Activated naive CD4-positive, alpha-beta T cell treated with anti-CD3 and anti-CD28 coated beads, Interleukin-2, amount 50 U/mL, for 72 hours (primary cell): ENCODE measurements at places on chromosomes 16 and 17.

GRCh38 chr16:28876973-28877654 is 1.2 kb upstream of the ATP2A1 start:
- no peak for DNase-seq

DNA sequence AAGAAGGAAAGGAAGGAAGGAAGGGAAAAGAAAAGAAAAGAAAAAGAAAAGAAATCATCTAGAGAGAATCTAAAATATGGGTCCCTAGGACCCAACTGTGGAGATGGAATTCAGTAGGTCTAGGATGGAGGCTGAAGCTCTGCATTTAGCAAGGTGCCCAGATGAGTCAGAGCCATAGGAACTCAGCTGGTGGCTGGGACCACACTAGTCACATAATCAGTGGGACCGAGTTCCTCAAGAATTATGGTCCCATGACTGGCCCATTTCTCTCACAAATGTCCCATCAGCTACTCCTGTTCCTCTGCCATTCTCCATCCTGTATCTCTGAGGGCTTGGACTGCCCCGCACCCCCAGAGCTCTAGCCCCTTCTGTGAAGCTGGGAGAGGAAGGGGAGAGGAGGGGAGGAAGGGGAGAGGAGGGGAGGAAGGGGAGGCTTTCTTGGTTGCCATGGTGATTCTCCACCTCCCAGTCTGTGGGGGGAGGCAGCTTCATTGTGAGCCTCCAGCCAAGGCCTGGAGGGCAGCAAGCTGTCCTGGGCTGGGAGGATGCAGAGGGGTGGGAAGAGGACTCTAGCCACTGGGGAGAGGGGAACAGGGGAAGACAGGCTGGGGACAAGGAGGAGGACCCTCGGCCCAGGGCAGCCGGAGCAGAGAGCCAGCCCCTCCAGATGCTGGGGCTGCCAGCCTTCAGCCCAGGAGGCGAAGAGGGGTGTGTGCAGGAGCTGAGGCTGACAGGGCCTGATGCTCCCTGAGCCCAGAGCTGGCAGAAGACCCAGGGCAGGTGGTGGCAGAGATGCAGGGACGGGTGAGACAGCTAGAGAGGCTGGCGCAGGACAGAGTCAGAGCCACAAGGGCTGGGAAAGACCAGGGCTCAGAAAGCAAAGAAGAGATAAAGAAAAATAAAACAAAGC is 37.8 kb upstream of the LHX1 start:
- DNase-seq = no peak

- no peak for DNase-seq
Observed at GRCh38 chr16:729768-730665, 3.1 kb downstream of the HAGHL start.

DNA sequence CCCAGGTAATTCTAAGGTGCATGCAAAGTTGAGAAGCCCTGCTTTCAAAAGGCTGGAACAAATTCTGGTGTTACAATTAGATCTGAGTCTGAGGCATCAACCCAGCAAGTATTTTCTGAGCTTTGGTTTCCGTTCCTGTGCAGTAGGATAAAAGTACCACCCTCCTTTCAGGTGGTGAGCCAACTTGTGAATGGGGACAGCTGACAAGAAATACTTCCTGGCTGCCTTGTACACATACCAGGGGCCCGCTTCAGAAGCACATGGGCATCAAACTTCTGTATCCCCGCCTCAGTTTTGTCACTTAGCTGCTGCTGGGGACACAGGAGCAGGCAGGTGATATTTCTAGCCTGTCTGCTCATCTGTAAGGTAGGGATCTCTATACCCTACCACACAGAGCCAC is 252.2 kb downstream of the CPPED1 start:
- no peak for DNase-seq

- no peak for DNase-seq
Observed at GRCh38 chr17:49381793-49382192, 19.7 kb upstream of the ZNF652 start.

DNA sequence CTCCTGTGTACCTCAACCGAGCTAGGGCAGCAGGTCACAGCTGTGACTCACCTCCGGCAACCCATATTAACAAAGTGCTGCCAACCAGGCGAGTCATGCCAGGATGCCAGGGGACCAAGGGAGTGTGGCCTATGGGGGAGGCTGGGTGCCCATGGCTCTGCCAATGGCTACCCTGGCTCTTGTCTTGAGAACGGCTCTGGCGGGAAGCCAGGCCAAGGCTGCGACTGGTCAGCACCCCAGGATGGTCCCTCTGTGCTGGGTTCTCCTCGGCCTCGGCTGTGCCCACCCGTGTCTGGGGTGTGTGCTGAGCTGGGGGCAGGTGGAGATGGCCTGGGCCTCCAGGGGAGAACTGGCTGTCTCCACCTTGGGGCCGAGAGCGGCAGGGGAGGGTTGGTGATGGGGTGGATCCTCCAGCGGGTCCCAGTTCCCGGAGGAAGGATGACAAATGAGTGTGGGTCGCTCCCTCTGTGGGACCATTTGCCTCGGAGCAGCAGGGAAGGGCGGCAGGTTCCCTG is 75.8 kb downstream of the MRC2 start:
- DNase-seq = no peak

DNA sequence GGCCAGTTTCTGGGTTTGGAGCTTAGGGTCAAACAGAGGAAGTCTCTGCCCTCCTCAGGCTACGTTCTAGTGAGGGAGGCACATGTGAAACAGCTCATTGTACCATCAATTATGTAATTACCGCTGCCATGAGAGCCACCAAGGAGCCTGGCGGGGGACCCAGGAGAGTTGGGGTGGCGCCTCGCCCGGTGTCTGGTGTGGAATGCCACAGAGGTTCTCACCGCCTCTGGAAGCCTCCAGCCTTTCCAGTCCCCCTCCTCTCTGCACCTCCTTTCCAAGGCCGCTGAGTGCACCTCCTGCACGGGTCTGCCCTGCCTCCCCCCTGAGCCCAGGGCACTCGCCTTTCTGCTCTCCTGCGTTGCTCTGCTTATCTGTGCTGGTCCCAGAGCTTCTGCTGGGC is 51.4 kb downstream of the SREBF1 start:
- no peak for DNase-seq

DNA sequence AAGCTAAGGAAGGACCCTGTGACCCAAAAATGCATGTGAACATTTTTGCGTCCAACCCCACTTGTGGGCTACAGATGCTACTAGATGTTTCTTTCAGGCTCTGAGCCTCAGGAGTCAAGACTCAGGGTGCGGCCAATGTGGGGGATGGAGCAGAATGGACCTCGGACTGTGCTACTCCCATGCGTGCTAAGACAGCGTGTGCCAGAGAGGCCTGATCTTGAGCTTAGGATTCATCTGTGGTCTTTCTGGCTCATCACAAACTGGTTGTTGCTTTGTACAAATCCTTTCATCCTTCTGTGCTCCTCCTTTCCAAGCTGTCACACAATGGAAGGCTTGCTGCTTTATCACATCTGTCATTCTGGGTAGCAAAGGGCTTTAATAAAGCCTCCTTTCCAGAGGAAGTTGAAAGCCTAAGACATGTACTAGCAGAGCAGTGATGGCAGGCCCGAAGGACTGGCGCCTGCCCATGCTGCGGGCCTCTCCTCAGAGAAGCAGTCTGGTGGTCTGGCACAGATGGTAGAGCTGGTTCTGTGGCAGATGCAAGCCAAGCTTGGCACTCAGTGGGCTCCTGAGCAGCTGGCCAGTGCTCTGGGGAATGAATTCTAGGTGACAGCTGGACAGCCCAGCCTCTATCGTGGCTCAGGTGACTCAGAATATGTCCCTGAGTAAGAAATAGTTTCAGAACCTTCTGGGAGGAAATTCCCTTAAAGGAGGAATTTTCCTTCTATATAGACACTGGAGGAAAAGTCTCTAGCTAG is 27.8 kb downstream of the COG4 start:
- no peak for DNase-seq

- DNase-seq = no peak
Observed at GRCh38 chr17:43463241-43463640, 20.5 kb upstream of the DHX8 start.

DNA sequence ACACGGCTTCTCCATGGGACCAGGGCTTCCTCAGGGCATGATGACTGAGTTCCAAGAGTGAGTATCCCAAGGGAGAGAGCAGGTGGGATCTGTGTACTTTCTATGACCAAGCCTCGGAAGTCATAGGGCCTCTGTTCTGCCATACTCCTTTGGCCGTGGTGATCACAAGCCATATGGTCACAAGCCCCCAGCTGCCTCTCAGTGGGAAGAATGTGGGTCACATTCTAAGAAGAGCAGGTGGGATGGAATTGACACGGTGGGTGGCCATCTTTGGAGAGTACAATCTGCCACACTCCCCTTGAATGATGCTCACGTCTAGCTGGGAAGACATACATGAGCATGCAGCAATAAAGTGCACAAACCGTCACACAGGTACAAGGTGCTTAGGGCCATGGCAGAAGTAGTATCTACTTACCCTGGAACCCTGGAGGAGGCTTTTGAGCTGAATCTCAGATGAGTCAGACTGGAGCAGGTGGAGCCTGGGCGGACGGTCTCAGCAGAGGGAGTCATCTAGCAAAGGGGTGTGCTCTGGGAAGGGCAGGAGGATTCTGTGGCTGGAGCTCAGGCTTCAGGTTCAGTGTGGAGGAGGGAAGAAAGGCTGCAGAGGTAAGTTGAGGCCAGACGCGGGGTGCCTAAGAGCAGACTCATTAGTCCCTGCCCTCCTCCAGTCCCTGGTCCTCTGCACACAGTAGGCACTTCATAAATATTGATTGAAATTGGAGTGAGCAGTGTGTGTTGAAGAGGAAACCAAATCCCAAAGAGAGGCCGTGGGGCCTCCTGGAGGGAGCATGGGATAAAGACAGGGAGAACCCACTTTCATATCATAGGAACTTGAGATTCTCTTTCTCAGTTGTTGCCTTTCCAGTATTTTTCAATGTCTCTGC is 26.6 kb downstream of the GOSR2 start:
- no peak for DNase-seq

DNA sequence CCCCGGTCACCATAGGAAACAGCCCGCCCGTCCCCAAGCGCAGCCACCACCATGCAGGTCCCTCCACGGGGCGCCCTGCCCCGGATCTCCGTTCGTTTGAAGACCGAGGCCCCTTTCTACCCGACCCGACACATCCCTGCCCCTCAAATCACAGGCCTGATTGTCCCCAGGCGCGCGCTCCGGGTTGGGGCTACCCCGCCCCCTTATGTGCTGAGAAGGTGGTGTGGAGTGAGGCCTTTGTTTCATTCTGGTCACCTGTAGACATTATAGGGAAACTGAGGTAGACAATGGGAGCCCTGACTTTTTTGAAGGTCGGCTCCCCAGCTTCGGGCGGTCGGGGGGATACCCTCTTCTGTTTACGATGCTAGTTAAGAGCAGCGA is 763 bp upstream of the ACTG1 start:
- DNase-seq = peak; percentile 73

DNA sequence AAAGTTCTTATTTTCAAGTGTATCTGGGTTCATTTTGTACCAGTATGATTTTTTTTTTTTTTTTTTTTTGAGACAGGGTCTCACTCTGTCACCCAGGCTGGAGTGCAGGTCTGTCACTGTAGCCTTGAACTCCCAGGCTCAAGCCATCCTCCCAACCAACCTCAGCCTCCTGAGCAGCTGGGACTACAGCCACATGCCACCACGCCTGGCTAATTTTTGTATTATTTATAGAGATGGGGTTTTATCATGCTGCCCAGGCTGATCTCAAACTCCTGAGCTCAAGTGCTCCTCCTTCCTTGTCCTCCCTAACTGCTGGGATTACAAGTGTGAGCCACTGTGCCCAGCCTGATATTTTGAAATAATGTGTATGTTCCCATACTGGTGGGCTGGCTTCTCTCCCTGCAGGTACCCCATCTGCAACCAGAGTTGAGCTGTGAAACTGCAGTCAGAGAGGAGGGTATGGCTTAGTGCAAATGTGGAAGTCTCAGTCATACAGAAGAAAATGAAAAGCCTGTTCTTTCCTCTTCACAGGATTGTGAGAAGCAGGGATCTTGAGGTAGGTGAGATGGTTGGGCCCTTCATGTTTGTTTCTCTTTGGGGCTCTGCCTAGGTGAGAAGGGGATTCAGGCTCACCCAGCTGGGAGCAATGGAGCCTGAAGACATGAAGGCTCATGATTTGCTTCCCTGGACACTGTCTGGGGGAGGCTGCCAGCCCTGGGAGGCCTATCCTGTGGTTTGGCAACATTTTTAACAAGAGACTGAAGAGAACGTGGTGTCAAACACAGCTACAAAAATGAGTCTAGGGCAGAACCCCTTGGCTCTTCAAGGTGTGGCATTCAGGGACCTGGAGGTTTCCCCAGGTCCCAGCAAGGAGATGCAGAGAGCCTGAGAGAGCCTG is 41.3 kb upstream of the SIAH1 start:
- no peak for DNase-seq

DNA sequence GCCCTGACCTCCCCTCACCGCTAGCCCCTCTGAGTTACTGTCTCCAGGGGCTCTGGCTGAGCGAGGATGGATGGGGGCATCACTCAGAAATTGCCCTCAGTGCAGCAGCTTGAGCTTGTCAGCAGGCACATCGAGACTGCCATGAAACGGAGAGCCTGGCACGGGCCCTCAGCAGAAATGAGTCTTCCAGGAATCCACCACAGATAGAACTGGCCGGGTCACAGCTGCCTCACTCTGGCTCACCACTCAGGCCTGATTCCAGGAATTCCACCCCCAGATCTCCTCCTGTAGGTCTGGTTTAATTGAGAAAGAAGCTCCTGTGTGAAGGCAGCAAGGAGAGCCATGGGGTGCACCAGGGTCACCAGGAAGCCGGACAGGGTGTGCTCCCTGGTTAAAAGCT is 85.5 kb downstream of the GSG1L start:
- peak; percentile 1 for DNase-seq

GRCh38 chr16:30119428-30119827 is 3.6 kb downstream of the MAPK3 start:
- no peak for DNase-seq

DNA sequence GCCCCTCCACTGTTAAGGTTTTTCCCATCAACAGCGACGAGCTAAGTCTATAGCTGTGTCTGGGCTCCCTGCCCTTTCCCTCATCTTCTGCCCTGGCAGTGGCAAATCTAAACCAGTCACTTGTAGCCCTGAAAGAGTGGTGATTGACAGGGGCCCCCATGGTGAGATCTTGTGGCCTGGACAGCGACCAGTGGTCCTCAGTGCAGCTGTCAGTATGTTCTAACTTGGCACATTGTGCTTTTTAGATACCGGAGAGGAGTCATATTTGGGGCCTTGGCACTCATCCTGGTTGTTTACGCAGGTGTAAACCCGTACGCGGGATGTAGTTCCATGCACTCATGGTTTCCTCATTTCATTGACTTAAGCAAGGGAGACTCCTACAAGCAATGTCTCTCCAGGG is 57.5 kb upstream of the ARHGAP44 start:
- DNase-seq = no peak

DNA sequence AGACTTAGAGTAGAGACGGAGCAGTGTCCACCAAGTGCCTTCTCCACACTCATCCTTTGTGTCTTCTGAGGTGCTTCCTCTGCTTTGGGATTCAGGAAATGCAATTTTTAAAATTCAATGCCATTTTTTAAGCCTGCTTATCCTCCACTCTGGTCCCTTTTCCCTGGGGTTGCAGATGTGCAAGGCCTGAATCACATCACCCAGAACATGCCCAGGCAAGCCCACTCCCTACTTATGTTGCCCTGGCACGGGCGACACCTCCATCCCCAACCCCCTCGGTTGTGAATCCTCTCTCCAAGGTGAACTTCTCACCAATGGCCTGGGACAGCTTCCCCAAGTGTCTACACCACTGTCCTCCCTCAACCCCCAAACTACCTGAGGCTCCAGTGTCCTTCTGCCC is 116.2 kb downstream of the C17orf67 start:
- no peak for DNase-seq
